ENCODE measurements at places on chromosomes 5 and 9.

DNA sequence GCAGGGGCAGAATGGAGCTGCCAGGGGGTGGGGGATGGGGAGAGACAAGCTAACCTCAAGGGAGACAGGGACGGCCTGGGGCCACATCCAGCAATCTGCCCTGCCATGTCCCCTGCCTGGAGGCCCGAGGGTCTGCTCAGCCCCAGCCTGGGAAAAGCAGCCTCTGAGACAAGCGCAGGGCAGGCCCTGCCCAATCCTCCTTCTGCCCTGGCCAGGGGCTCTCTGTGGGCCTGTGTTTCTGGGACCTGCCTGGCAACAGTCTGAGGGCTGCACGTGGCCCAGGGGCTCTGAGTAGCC is 13.9 kb upstream of the QSOX2 start:
- no peak for DNase-seq

DNA sequence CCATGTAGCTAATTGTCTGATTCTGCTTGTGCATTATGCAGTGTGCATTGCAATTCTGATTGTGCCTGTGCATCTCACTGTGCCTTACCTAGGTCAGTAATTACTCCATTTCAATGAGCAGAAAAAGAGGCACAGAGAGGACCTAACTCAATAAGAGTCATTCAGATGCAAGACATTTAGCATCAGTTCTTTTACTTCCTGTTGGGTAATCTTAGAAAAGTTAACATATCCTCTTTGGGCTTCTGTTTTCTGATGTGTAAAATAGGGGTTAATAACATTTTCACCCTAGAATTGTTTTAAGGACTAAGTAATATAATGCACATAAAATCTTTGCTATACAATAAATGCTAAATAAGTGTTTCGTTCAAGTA is 7.0 kb upstream of the DCTN4 start:
- no peak for DNase-seq

DNA sequence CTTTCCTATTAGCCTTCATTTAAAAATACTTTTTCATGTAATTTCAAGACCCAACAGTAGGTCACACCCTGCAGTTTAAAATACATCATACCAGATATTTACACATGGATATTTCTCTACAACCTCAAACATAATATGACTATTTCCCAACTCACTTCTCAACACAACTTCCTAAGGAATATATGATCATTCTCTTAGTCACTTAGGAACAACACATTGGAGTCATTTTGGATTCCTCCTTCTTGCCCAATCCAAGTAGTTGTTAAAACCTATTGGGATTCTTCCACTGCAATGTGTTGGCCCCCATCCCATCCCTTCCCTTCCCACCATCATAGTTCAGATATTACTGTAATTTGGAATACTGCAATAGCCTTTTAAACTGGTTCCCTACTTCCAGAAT is 145.5 kb downstream of the DCP2 start:
- DNase-seq = no peak

GRCh38 chr9:120628207-120628924 is 48.4 kb upstream of the CDK5RAP2 start:
- no peak for DNase-seq

DNA sequence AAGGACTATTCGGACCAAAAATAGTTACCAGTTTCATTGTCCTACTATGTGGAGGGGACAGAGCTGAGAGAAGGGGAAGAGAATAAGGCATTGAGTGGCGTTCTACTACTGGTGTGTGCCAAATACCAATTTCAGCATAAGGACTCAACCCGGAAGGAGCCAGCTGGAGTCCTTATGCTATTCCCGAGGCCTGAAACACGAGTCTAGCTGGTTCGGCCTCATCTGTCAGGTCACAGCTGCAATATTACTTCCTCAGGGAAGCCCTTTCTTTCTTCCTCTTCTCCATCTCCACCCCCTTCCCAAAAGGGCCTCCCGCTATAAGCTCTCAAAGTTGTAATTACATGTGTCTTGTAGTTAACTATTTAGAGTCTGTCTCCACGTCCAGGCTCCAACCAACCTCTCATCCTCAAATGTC is 20.5 kb upstream of the FER start:
- no peak for DNase-seq

- DNase-seq = peak; percentile 36
These were observed 53.8 kb downstream of the CDC14B start for GRCh38 chr9:96565671-96566497.

DNA sequence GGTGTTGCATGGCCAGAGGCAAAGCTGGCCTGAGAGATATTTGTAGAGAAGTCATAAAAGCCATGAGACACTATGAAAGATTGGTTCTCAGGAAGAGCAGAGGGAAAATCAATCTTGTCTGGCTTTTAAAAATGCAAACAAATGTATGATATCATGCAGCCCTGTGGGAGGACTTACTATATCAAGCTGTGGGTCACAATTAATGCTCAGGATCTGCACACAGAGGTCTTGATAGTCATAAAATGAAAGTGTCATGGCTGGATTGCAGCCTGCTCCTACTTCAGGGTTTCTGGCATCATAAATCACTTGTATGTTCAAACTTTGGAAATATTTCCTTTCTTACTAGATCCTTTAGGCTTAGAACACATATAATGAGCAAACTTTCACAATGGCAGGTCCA is 151.5 kb downstream of the SEMA6A start:
- DNase-seq = no peak

DNA sequence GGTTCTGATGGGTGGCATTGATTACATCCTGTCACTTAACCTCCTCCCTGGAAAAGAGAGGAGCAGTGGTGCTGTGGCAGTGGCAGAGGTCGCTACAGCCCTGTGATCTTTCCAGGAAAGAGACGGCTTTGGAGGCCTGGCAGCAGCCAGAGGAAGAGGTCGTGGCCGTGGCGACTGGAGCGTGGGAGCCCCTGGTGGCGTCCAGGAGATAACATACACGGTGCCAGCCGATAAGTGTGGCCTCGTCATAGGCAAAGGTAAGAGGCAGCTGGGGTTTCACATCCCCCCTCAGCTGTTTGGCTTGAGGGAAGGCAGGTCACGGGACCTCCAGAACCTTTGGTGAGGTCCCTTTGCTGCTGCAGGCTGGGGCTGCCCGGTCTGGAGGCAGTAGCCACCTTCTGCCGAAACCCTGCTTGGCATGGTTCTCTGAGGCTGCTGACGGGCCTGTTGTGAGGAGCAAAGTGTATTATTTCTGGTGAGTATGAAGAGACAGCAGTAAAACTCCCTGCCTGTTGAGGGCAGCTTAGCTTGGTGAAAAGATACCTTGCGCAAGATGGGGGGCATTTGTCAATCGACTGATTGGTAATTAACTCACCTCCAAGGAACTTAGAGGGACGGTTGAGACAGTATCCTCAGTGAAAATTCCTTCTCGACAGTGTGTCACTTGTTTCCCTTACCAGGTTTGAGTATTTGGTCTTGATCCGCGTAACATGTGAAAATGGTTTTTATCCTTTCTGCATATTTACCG is 38.0 kb upstream of the PRDM12 start:
- DNase-seq = no peak

DNA sequence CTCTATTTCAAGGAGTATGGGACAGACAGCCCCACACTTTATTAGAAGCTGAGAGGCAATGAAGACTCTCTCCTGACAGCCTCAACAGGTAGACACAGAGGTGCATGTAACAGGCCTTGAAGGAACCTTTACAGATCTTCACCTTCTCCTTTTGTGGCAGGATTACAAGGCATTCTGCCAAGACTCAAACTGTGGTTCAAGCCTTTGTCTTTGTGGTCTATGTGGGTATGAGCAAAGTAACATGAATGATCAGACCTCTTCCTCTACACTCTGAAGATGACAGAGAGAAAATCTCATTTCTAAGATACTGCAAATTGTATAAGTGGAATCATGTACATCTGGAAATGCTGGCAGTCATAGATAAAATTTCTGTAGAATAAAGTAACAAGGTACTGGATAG is 346.9 kb downstream of the CDH9 start:
- peak; percentile 4 for DNase-seq

DNA sequence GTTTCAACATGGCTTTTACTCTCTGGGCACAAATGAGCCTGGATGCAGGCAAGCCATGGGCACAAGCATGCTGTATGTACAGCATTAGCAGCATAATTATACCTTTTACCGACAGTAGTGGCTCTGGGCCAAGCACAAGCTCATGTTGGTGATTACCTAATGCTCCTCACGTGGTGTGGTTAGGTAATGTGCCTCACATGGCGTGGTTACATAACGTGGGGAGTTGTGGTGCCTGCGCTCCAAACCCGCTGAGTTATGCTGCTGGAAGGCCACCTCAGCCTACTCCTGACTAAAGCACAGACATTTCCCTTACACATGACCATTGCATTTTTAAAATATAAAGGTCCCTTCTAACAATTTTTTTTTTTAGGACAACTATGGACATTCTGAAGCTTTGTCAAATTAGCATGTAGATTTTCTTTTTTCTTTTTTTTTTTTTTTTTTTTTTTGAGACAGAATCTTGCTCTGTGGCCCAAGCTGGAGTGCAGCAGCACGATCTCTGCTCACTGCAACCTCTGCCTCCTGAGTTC is 794.0 kb downstream of the EFNA5 start:
- peak; percentile 2 for DNase-seq

DNA sequence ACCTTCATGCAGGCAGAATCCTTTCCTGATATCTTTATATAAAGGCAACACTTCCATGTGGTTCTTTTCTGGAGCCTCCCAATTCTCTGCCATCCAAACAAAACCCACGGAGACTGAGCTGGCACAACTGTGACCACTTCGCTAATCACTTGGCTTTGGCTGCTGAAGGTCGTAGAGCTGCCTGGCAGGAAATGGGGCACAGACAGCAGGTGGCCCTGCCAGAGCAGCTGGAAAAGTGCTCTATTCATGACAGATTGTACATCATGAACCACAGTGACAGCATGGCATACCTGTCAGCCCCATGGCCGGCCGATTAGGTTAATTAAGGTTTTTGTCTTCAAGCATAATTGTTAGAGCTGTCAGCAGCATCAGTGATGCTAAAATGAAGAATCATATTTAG is 141.9 kb upstream of the ANKRD55 start:
- DNase-seq = no peak

GRCh38 chr9:108550106-108550505 is 305.7 kb downstream of the ACTL7B start:
- no peak for DNase-seq

GRCh38 chr9:116232424-116233159 is 79.0 kb downstream of the PAPPA start:
- peak; percentile 41 for DNase-seq

DNA sequence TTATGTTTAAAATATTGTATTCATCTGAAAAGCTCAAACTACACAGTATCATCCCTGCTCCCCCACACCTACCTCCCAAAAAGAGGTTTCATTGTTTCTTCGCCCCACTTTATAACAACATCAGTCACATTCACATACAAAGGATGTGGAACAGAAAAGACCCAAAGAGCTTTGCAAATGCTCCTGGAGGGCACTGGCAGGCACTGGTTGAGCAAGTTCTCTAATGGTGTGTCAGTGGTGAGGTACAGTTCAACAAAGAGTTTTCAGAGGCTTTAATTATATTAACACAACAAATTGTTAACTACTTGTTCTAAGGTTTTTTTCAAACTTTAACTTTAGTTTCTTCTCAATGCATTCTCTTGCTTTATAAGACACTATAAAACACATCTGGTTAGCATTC is 54.1 kb upstream of the ECM2 start:
- no peak for DNase-seq

GRCh38 chr5:74622122-74622521 is 18.4 kb downstream of the ENC1 start:
- peak; percentile 71 for DNase-seq

- DNase-seq = no peak
These were observed 76.8 kb downstream of the TTLL11 start for GRCh38 chr9:122016309-122016708.

GRCh38 chr5:151143645-151144044 is 13.9 kb downstream of the ANXA6 start:
- DNase-seq = no peak

DNA sequence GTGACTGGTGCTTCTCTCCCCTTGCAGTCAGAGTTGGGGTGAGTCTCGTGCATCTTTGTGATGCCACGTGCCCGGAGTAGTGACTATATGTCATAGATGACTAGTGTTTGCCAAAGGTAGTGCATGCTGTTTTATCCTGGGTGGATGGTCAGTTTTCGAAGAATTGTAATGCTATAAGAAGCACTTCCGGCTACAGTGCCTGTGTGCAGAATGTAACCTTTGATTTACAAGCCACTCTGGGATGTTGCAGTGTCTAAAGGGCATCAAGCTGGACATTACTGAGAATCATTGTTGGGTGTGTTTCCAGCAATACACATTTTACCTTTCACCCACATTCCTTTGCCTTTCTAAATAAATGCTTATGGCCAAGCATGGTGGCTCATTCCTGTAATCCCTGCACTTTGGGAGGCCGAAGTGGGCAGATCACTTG is 16.7 kb downstream of the MVB12B start:
- DNase-seq = no peak

DNA sequence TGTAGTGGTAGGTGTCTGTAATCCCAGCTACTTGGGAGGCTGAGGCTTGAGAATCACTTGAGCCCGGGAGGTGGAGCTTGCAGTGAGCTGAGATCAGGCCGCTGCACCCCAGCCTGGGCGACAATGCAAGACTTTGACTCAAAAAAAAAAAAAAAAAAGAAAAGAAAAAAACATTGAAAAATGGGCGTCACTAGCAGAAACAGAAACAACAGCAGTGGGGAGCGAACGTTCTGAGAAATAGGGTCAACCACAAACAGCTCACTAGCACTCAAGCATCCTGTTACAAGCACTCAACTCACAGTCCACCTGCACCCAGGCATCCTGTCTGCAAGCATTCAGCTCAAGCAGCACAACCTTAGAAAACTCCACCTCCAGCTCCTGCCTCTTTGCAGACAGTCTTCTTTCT is 17.2 kb downstream of the TRIM14 start:
- DNase-seq = peak; percentile 11

- DNase-seq = peak; percentile 13
These were observed 138.8 kb downstream of the SMC2 start for GRCh38 chr9:104232781-104233341.

All from astrocyte of the hippocampus (primary cell).